ENCODE measurements at places on chromosomes 12 and 14.

DNA sequence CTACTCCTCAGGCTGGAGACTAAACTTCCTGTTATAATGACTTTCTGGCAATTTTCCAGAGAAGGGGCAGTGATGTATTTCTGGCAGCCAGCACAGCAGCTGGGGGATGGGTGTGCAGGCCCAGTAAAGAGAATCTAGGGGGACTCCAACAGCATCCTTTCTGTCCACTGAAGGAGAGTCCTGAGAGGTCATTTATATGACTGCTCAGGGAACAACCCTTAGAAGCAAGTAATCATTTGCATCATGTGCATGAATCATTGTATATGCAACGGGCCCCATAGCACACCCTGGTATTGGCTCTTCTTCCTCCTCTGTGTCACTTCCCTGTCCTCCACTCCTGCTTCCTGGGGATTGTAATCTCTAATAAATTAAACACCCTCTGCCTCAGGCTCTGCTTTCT is 493.8 kb downstream of the RPS29 start:
- no peak for DNase-seq

DNA sequence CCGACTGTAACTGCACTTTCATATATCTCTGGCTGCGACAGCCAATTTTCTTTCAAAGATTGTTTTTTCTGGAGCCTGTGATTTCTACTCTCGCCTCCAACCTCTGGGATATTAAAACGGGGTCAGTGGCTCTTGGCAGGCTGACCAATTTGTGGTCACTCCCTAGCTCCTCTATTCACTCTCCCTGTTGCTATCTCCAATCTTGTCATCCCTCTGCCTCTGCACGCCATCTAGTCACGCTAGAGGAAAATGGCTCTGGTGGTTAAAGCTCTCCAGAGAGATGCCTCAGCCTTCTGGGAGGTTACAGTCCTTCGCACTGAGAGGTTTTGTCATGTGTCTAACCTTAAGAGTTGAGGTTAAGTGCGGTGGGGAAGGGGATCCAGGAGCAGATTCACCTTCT is 59.8 kb upstream of the CISTR start:
- no peak for DNase-seq

- no peak for DNase-seq
These were observed 3.9 kb downstream of the LRCOL1 start for GRCh38 chr12:132606466-132606865.

- DNase-seq: no peak
These were observed 1568.2 kb upstream of the SEL1L start for GRCh38 chr14:83101846-83102245.

- no peak for DNase-seq
These were observed 62.5 kb upstream of the TMEM132D start for GRCh38 chr12:129966146-129966995.

GRCh38 chr14:104926619-104927431 is 2.1 kb downstream of the PLD4 start:
- DNase-seq: no peak

- no peak for DNase-seq
These were observed 313.5 kb upstream of the KITLG start for GRCh38 chr12:88893801-88894200.

DNA sequence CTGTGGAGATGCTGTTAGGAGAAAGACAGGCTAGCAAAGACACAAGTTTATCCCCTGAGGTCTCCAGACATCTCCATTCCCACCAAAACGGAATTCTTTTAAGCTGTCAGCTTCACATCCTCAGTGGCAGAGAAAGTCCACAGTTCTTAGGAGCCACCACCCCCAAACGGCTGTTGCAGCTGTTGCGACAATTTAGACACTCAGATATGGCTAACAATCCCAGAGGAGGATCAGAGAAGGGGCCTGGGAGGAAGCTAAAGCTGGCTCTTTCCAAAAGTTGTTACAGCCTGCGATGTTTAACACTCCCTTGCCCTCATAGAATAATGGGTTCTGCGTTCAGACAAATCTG is 1.9 kb upstream of the ATP5MC2 start:
- no peak for DNase-seq

GRCh38 chr14:35016568-35016967 is 29.5 kb upstream of the FAM177A1 start:
- no peak for DNase-seq

- DNase-seq: no peak
These were observed 304.7 kb upstream of the SYT1 start for GRCh38 chr12:78559886-78560285.

GRCh38 chr14:30223385-30223785 is 295.7 kb upstream of the PRKD1 start:
- DNase-seq: peak; percentile 18

DNA sequence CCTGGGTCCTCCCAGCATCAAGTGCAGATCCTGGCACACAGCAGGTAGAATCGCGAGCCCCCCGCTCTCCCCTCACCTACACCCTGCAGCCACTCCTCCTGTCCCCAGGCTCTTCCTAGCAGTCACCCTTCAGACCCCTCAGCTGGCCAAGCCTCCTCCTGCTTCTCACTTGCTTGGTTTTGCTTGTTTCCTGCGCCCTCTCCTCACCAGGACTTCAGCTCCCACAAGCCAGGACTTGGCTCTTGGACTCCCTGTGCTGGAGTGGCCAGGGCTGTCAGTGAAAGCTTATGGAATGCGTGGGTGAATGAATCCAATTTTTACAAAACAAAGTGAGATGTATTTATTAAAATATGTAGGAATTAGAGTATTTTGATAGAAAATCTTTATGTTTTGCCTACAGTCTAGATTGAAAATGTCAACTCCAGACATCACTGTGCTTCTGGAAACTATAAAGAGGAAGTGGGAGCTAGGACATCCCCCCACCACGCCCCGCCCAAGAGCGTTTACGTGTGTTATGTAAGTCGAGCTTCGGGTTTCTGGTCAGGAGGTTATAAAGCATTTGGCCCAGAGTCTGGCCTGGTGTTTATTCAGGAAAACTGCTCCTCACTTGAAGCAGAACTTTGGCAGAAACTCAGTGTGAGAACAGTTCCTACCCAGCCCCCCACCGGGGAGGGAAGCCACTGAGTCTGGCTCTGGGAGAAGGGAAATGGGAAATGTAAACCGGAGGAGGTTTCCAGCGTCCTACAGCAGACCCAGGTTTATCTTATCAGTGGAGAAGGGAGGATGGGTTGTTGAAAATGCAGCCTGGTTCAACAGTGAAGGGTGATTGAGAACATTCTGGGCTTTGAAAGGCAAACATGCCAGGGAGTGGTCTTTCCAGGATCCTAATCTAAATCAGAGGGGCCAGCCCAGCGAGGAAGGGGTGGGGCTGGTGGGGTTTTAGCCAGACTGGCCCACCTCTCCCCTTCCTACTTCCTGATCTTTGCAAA is 8.8 kb downstream of the ALDH2 start:
- DNase-seq: peak; percentile 82

- peak; percentile 32 for DNase-seq
These were observed 62.6 kb upstream of the BICD1 start for GRCh38 chr12:32043928-32044549.

DNA sequence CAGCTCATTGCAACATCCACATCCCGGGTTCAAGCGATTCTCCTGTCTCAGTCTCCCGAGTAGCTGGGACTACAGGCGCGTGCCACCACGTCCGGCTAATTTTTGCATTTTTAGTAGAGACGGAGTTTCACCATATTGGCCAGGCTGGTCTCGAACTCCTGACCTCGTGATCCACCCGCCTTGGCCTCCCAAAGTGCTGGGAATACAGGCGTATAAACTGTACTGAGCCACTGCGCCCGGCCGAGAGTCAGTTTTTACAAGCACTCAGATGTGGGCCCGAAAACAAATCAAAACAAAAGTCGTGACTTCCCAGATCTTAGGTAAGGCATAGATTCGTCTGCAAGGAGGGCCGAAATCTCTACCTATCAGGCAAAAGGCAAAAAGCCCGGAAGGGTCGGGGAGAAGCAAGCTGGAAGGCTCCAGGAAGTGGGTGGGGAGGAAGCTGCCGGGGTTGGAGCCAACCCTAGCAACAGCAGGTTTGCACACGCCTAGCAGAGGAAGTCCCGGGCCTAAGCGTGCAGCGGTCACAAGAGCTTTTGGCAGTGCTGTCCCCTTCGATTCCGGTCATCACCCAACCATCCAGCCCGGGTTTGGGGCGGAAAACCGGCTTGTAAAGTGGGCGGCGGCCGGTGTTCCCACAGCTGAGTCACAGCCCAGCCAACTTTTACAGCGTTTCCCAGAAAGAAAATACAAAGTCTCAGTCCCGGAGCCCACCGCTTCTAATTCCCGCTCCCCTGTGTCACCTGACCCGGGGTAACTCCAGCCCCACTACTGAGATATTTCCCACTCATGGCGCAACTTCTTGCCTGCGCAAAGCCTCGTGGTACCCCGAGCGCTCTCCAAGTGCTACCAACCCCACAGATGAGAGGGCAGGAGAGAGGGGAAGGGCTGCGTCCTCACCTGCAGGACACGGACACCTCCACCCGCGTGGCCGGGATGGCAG is 583 bp downstream of the CPNE8 start:
- DNase-seq: peak; percentile 79

GRCh38 chr12:57836442-57837375 is 9.8 kb downstream of the CTDSP2 start:
- no peak for DNase-seq

- DNase-seq: peak; percentile 41
These were observed 2.8 kb downstream of the ORMDL2 start for GRCh38 chr12:55820679-55821078.

DNA sequence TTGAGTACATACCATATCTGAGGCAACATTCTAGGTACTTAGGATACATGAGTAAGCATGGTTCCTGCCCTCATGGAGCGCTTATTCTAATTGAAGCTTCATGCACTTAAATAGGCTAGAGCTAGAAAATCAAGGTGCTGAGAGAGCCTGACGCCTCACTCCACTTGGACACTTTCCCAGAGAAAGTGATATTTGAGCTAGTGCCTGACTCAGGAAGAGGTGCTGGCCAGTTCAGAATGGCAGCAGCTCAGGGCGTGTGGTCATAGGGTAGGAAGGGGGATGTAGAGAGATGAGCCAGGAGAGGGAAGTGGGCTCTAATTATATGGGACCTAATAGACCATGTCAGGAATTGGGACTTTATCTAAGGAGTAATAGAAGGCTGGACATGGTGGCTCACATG is 33.3 kb downstream of the TULP3 start:
- DNase-seq: no peak

- DNase-seq: no peak
These were observed 105.0 kb upstream of the FRMD6 start for GRCh38 chr14:51546603-51547258.

DNA sequence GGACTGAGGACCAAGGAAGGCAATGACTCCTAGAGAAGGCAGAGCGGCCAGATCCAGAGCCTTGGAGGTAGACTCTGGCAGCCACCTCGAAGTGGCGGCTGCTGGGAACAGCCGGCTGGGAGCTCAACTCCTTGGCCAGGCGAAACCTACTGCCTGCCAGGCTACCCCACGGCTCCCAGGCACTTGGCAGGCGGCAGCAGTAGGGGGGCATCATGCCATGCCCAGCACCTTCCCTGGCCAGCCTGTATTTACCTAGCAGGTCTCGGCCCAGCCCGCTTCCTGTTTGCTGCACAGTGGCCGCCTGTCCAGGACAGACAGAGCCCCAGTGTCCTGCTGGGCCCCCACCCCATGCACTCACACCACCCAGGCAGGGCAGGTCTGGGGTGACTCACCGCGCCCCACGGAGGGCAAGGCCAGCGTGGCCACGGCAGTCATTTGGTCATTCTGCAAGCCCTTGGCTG is 10.2 kb downstream of the TRPV4 start:
- peak; percentile 43 for DNase-seq

DNA sequence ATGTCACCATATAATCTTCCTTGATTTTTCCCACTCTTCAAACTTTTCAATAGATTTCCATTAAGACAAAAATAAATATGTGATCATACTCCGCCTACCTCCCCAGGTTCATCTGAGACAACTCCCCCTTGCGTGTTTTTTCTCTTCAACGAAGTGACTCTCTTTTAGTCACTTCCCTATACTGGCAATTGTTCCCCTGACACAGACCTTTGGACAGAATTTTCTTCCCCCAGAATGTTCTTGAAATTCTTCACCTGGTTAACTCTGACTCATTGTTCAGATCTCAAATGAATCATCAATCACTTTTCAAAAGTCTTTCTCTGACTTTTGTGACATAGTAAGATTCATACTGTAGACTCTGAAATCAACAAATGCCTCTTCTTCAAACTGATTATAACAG is 727.3 kb upstream of the LMO3 start:
- DNase-seq: peak; percentile 44

DNA sequence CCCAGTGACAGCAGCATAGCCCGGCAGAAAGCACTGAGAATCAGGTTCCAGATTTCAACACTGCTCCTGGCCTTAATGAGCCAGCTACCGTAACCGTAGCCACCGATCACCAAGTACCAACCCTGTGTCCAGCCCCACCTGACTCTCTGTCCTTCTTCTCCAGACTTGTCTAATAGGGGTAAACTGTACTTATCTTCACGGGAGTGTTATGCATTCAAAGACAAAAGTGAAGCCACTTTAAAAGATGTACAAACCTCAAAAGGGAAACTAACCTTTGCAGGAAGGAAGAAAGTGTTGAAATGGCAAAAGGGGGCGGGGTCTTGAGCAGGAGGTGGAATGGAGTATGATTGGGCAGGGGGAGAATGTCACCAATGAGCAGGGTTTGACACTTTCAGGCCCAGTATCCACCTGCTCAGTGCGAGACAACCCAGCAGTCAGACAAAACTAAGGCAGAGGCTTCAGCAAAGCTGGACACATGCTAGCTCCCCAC is 226.1 kb downstream of the CHST11 start:
- no peak for DNase-seq

DNA sequence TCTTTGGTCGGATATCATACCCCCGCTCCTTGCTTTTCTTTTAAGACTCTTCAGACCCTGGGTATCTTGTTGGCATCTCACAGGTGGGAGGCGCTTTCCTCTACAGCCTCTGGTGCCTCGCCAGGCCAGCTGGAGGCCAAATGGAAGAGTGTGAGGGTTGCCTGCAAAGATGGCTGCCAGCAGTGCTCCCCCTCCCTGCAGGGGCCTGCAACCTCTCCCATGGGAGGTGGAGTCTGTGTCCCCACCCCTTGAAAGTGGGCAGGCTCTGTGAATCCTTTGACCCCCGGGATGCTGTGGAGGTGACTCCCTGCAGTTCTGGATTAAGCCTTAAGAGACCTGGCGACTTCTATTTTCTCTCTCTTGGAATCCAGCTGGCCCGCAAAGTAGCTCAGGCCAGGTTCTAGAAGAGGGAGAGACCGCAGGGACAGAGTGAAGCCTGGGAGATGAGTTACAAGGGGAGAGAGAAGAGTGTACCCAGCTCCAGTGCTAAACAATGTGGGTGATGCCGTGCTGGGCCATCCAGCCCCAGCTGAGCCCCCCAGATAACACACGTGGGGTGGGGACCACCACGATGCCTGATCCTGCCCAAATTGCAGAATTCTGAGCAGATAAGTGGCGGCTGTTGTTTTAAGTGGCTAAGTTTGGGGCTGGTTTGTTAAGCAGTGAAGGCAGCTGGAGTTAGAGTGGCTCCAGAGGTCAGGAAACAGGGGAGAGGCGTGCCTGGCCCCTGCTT is 37.9 kb upstream of the NCOR2 start:
- DNase-seq: no peak

DNA sequence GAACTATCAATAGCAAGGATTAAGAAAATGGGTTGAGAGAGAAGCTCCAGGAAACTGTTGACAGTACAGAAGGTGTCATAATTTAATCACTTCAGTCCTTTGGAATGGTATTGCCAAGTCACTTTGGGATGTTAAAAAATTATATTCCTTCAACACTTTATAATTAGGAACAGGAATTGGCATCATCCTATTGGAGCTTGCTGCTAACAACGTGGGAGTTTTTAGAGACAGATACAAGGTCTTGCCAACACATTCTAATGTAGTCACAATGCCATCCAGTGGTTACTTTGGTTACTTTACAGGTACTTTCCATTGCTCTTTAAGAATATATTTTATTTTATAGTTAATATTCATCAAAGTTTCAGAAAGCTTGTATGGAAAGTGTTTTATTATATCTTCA is 310.1 kb downstream of the SYT1 start:
- DNase-seq: peak; percentile 78

All from A549 (cell line).